ENCODE measurements at places on chromosomes 1 and 21.

- no peak for DNase-seq
Measured at GRCh38 chr21:27595716-27596115, 628.8 kb upstream of the ADAMTS5 start.

DNA sequence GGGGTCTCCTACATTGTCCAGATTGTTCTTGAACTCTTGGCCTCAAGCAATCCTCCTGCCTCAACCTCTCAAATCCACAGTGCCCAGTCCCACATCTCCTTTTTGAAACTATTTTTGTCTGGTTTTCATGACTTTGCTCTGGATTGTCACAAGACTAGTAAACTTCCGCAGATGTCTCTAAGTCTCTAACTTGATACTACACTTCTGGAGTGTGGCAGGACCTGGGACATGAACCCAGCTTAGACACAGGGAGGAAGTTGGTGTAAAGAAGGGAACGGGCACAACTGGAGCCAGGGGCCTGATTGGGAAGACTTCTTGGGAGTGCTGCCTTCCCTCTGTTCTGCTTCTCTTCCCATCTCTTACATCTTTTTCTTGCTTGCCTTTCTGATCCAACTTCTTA, 16.2 kb upstream of the DISC1 start:
- no peak for DNase-seq

DNA sequence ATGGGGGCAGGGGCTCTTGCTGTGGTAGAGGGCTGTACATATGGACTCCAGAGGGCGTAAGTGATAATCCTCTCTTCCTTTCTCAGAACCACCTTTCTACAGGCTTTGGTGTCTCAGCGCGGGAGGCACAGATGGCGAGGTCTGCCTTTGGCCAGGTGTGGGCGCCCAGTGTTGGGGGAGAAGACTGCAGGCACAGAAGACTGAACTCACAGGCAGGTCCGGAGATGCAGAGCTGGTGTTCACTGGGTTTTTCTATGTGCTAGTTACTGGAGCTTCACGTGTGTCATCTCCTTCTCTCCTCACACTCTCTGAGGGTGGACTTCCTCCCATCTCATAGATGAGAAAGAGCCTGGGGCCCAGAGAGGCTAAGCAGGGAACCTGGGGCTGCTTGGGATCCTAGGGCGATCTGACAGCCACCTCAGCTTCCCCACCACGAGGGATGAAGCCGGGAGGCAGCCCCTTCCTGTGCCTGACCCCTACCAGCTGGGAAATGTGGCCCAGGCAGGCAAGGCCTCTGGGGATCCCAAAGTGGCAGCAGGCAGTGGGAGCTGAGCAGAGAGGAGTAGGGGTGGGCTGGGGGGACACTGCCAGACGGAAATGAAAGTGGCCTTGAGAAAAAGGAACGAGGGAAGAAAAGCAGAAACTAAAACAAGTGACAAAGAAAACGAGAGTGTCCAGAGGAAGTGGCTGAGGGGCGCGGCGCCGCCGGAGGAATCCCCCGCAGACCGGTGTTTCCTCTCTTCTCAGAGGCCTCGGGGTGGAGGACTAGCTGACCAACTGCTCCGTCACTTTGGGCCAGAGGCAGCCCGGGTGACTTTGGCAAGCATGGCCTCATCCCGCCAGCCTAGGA, 191.6 kb downstream of the HIVEP3 start:
- peak; percentile 88 for DNase-seq

GRCh38 chr1:8866173-8866791, 12.2 kb downstream of the ENO1 start:
- DNase-seq: no peak

DNA sequence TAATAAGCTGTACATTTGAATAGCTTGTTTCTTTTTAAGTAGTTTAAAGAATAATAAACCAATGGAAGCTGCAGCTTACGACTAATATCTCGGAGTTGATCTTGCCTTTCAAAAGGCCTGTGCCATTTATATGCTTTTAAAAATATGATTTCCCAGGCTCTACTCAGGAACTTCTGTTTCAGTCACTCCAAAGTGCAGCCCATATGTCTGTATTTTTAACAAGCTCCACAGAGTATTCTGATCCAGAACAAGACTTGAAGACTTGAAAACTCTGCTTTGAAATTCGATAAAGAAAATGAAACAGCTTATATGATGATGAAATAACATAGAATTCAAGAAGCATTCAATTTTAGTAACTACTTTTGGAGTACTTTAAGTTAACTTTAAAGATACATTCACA, 79.1 kb upstream of the PLPPR4 start:
- DNase-seq: no peak

DNA sequence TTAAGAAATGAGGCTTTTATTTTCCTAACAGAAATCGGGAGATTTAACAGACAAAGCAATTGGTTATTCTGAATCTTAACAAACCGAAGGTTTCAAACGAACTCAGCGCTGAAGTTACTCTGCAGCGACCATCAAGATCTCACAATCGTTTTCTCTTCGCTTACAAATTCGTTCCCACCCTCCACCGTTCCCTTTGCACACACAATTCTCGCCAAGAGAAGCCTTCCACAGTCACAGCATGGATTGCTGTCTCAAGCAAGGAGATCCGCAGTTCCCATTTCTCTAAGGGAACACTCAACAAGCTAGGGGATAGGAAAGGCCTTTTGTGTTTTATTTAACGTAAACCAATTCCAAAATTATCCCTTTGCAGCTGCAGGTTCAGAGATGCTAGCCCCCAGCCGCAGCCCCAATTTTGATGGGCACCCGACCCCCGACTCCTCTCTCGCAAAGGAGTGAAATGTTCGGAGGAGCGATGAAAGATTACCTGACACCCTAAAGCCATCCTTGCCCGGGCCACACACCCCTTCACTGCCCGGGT, 755 bp downstream of the FBXO42 start:
- DNase-seq: no peak

DNA sequence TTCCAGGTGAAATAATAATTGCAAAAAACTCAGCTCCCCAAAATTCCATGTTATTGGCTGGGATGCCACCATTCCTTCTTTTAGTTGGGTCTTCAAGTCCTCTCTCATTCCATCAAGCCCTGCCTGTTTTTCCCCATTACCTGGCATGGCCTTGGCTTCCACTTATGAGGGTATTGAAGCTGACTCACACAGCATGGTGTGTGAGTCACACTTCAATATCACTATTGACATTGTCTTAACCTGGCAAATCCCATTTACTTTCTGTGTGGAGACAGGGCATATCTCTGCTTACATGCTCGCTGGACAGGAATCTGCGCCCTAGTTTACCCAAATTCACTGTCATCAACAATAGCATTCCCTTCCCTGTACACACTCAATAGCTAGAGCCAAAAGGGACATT, 1806.8 kb downstream of the BRINP3 start:
- no peak for DNase-seq

DNA sequence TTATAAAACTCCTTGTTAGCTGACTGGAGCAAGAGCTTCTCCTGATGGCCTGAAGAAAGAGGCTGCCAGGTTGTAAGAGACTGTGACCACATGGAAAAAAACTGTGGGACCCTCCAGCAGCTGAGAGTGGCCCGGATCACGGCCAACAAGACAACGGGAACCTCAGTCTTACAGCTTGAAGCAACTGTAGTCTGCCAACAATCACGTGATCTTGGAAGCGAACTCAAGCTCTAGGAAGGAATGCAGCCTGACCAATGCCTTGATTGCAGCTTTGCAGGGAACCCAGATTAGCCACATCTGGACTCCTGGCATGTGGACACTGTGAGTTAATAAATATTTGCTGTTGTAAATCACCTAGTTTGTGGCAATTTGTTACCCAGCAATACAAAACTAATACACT, 442.6 kb upstream of the PRMT6 start:
- no peak for DNase-seq

GRCh38 chr1:62337706-62338631, 18.7 kb upstream of the KANK4 start:
- no peak for DNase-seq

GRCh38 chr1:7732331-7732730, 38.8 kb upstream of the VAMP3 start:
- no peak for DNase-seq

- no peak for DNase-seq
Measured at GRCh38 chr1:235595079-235595478, 54.5 kb downstream of the GNG4 start.

- no peak for DNase-seq
Measured at GRCh38 chr1:215376544-215377264, 190.4 kb upstream of the KCTD3 start.

DNA sequence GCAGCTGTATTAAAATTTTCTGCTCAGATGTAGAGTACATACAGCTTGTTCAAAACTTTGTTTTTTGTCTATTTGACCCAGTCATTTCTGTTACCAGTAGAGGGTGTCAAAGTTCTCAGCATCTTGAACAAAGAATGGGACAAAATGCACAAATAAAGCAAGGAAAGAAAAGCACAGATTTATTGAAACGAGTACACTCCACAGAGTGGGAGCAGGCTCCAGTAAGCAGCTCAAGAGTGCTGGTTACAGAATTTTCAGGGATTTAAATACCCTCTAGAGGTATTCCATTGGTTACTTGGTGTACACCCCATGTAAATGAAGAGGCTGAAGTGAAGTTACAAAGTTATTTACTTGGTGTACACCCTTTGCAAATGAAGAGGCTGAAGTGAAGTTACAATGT, 8.9 kb upstream of the PRMT6 start:
- no peak for DNase-seq

DNA sequence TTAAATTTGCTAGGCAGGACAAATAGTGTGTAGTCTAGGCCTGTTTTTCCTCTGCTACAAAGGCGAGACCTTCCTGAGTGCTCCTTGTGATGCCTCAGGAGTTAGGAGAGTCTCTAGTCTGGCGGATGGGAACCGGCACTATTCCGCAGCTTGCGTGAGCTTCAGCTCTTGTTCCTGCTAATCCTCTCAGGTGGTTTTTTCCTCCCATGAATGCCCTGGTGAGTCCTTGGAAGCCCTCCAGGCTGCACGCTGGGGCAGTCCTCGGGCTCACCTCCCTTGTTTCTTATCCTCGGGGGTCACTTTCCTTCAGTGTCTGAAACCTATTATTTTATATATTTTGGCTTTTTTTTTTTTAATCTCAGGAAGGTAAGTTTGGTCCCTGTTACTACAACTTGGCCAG, 28.2 kb downstream of the UTS2 start:
- DNase-seq: no peak

DNA sequence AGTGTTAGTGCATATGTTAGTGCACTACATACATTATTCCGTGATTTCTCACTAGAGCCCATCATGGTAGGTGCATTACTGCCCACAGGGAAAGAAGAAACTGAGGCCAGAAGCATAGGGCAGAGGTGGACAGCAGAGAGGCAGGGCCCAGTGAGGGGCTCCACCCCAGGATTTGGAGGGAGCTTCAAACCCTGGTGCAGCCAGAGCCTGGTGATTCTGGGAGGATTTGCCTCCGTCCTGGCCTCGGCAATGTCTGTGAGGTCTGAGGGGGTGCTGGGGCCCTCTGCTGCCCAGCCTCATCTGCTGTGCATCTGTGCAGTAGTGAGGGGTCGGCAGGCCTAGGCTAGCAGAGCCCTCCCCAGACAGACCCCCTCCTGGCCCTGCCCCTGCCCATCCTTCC, 22.8 kb downstream of the PPFIA4 start:
- DNase-seq: no peak

DNA sequence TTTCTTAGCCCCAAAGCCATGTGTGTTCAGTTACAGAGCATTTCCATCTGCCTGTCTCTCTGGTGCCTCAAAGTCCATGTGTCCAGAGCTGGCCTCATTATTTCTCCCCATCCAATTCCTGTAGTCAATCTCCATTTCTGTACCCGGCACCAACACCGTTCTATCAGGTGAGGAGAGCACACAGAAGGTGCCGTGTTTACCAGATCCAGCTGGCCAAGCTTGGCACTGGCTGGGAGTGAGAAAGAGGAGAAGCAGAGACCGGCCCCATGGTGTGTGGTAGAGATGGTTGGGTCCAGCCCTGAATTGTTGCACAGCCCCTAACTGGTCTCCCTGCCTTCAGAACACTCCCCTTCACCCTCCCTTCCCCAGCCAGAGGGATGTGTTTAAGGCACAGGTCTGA, 7.5 kb upstream of the SSBP3 start:
- DNase-seq: no peak
